ENCODE measurements at places on chromosomes 5 and 9.

GRCh38 chr9:75185585-75186170 lies 97.4 kb downstream of the OSTF1 start:
- no peak for DNase-seq

DNA sequence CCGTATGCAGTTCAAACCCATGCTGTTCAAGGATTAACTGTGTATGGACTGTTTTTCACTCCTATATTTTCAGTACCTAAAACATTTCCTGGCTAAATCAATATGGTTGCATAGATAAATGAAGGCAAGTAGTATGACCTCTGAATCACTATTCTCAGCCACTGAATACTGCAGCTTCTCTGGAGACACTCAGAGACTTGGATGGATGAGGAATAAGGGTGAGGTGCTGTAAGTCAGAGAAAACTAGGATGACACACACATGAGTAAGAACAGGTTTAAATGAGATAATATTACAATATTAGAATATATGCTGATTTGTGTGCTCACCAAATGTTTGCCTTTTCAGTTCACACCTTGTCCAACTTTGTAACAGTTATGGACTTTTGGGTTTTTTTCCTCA lies 26.0 kb upstream of the ANXA1 start:
- DNase-seq: no peak

DNA sequence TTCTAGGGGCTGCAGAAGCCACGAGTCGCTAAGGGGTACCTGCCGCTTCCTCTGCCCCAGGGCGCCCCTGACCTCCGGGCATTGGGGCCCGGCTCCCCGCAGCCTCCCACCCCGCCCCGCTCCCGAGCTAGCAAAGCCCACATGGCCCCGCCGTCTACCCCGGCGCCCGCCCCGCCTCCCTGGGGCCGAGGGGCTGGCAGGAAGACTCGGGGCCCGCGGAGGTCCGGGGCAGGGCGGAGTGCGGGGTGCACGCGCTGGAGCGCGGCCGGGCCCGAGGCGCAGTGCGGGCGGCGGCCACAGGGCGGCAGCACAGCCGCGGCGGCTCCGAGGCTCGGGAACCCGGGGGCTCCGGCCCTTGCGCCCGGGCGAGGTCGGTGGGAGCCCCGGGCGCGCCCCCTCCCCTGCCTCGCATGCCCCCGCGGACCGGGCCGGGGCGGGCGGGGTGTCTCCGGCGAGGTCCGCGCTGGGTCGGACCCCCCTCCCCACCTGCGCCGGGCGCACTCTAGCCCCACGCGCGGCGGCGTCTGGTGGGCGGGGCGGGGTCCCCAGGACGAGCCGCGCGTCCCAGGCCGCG lies 6.7 kb downstream of the NRARP start:
- DNase-seq: no peak

DNA sequence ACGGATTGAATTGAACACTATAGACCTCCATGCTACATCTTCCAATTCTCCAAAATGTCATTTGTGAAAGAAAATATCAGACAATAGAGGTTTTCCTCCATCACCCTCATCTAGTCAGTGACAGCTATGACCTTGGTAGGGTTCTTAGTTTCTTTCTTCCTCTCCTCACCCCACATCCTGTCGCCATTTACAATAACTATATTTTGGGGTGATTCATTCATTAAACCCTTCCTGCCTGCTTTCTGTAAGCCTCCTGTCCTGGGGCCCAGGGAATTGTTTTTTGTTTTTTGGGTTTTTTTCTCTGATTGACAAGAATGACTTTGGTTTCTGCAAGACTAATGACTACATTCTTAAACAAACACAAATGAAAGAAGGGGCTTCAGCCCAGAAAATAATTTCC lies 82.6 kb downstream of the PRELID2 start:
- DNase-seq: no peak

DNA sequence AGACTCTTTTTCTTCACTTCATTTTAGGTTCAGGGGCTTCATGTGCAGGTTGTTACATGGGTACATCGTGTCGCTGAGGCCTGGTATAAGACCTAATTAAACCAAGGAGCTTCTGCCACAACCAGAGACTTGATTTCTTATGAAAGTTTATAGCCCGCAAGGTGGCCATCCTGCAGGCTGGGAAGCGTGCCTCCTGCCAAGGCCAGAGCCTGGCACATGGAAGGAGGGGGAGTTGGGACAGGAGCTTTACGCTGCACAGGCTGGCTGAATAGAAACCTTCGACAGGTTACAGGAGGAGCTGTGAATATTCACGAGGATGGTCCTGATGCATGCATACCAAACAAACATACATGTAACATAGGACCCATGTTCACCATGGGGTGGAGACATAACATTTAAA lies 50.1 kb upstream of the SIMC1 start:
- DNase-seq: no peak

GRCh38 chr5:24135536-24135935 lies 509.2 kb downstream of the CDH10 start:
- no peak for DNase-seq

DNA sequence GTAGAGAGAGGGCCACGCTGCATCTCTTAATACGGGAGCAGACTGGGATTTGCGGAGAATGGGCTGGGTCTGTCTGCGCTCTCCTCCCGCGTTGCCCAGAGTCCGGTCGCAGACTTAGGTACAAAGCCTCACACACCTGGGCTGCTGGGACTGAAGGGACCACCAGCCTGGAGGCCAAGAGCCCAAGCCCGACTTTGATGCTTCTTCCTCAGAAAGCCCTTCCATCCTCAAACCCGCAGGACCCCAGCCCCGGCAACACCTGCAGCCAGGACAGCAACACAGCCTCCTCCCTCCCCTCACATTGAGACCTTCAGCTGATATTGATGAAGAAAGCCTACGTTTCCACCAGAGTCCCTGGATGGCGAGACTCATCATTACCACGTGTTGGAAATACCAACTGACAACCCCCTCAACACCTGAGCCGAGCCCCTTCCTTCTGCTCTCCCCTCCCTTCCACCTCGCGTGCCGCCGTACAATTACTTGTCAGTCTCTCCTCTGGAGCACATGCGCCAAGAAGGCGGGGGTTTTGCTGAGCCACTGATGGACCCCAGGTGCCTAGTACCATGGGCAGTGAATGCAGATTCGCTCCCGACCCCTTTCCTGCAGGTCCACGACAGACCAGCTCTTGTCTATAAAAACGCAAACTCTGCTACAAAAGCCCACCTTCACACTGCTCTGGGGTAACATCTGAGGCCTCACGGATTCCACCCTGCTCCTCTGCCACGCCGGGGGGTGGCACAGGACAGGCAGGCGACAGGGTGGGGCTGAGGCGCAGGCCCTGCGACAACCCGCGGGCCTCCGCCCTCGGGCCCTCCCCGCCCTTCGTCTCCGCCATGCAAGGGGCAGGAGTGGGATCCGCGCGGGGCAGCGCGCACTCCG lies 841 bp downstream of the ASB6 start:
- DNase-seq: no peak

All from nucleus accumbens (tissue), 56 donors.